ENCODE measurements at places on chromosomes 1 and 21.

GRCh38 chr1:115877511-115877910, 36.6 kb upstream of the NHLH2 start:
- H3K4me3 ChIP-seq: no peak overlapping the region
- H3K36me3 ChIP-seq: no peaks in the 10 kb centered on the region
- H3K27ac ChIP-seq: no peak overlapping the region
- DNase-seq: no peak

GRCh38 chr1:110696818-110697217, 22.1 kb upstream of the KCNA3 start:
- H3K4me1 ChIP-seq: no peaks in the 10 kb centered on the region
- no peaks in the 10 kb centered on the region for H3K27me3 ChIP-seq
- H3K36me3 ChIP-seq: no peaks in the 10 kb centered on the region
- no peak for DNase-seq
- no peak overlapping the region for H3K4me3 ChIP-seq
- no peak overlapping the region for H3K27ac ChIP-seq

GRCh38 chr1:6950001-6950765, 164.9 kb downstream of the CAMTA1 start:
- DNase-seq: no peak
- no peaks in the 10 kb centered on the region for H3K27me3 ChIP-seq
- H3K4me3 ChIP-seq: no peak overlapping the region

GRCh38 chr1:5847013-5847659, 145.1 kb downstream of the NPHP4 start:
- no peak overlapping the region for H3K4me3 ChIP-seq
- H3K4me1 ChIP-seq: no peaks in the 10 kb centered on the region
- no peaks in the 10 kb centered on the region for H3K36me3 ChIP-seq

Data from T-cell (primary cell).